ENCODE measurements at places on chromosomes 5 and 9.

DNA sequence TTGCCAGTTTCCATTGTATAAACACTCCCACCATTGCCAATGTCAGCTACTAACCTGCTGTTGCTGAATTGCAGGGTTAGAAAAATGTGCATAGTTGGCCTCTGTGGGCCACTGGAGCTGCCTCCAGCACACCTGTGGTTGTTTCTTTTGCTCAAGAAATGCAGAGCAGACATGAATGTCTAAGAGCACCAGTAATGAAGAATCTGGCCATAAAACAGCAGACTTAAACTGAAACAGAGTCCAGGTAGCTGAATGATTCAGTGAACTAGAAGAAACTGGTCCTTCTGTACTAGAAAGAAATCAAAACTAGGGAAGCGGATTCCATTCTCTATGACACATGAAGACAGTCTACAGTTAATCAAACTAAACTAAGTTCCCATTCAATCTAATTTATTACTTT lies 48.2 kb downstream of the NUDT12 start:
- no peak for DNase-seq

DNA sequence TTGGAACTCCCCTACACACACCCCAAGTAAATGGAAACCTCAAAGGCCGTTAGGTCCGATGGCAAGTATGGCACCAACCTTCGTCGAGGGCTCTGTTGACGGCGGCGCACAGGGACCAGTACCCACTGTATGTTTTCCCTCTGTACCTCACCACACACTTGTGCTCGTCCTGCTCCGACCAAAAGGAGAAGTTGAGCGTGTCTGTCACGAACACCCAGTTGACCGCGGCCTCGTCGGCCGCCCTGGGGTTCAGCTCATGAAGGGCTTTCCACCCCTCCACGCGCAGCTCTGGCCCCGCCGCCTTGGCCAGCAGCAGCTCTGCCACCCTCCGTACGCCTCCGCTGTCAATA lies 24.0 kb downstream of the HNRNPK start:
- DNase-seq: peak; percentile 24

- DNase-seq: no peak
These were observed 80.6 kb upstream of the POU5F2 start for GRCh38 chr5:93821891-93822415.

DNA sequence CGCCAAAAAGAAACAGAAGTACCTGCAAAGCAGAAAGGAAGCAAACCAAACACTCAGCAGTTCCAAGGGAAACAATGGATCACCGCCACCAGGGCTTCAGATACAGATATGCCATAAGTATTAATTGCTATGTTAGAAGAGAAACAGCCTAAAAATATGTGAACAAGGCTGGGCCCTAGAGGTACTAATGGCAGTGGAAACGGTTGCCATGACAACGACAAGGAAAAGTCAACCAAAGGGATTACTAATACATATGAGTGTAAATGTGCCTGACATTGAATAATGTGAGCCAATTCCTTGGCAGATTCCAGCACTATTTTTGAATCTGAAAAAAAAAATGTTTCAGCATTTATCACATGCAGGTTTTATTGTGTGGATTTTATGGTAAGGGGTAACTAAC lies 75.0 kb downstream of the CAVIN4 start:
- no peak for DNase-seq

GRCh38 chr5:159106569-159107282 lies 7.0 kb upstream of the EBF1 start:
- DNase-seq: peak; percentile 64

- DNase-seq: no peak
These were observed 30.7 kb downstream of the UHRF2 start for GRCh38 chr9:6443661-6444060.

- DNase-seq: no peak
These were observed 38.2 kb upstream of the GRAMD2B start for GRCh38 chr5:126384985-126385384.

GRCh38 chr5:95842854-95843544 lies 20.5 kb upstream of the GLRX start:
- peak; percentile 66 for DNase-seq

- no peak for DNase-seq
These were observed 45.0 kb upstream of the CDKN2B start for GRCh38 chr9:22054076-22054475.

GRCh38 chr5:19928562-19929421 lies 59.2 kb downstream of the CDH18 start:
- DNase-seq: no peak

- DNase-seq: no peak
These were observed 54.4 kb downstream of the ARSB start for GRCh38 chr5:78930721-78931120.

GRCh38 chr9:27548055-27548741 lies 18.6 kb upstream of the MOB3B start:
- no peak for DNase-seq

DNA sequence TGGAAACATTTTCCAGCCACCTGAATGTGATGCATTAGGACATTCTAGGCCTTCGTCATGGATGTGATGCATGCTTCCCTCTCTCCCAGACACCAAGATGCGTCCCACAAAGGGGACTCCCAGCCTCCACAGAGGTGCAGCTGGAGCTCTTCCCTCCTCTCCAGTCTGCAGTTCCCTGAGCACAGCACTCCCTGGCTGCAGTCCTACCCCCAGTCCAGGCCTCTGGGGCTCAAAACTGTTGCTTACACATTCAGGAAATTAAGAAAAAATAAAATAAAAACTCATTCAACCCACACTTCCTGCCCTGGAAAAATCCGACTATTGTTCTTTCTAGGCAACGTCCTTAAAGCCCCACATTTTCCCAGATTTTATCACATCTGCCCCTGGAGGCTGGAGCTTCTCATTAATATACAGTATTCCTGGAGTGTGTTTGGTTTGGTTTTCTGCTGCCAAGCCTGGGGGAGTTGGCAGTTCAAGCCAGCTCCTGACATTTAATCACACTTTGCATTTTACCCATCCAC lies 78.4 kb upstream of the ICE1 start:
- DNase-seq: no peak

DNA sequence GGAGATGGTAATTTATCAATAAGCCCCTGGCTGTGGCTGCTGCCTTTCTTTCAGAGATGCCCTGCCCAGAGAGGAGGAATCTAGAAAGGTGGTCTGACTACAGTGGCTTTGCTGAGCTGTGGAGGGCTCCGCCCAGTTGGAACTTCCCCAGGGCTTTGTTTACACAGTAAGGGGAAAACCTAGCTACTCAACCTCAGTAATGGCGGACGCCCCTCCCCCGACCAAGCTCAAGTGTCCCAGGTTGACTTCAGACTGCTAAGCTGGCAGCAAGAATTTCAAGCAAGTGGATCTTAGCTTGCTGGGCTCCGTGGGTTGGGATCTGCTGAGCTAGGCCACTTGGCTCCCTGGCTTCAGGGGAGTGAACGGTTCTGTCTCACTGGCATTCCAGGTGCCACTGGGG lies 865.4 kb upstream of the ACO1 start:
- no peak for DNase-seq

DNA sequence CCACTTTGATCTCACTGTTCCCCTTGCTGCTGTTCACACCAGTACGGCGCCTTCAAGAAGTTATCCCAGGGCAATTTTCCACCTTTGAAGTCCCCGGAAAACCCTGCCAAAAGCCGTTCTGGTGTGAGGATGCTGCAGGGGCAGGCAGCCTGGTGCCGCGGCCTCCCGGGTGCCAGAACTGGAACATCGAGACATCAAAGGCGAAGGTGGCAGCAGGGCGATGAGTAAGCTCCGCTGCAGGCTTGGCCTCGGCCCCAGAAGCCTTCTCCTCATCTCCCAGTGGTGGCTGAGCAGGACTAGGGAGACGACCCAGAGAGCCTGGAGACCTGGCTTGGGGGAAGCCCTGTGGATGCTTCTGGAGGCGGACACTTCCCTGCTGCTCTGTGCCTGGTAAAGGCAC lies 115.3 kb upstream of the MSX2 start:
- DNase-seq: no peak

- no peak for DNase-seq
These were observed 44.5 kb downstream of the SPOCK1 start for GRCh38 chr5:137454671-137455070.

DNA sequence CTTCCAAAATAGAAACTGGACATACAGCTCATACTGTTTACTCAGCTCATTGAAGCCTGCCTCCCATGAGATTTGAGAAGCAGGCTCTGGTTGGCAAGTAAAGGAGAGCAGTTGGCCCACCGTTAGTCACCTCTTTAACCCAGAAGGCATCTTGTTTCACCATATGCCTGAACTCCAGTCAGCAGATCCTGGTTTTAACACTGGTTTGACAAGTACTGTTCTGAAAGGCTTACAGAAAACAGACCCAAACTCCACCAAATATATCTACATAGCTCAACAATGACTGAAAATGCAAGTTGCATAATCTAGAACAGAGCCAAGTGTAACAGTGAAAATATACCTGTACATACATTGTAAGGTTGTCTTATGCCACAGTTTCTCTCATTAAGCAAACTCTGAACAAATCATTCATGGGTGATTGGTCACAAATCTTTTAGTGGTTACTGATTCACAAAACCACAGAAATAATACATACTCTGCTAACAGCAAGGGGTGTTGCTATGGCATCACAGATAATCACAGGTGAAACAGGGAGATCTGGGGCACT lies 198.8 kb downstream of the BNC2 start:
- no peak for DNase-seq

GRCh38 chr9:130159915-130160670 lies 12.1 kb upstream of the NCS1 start:
- DNase-seq: no peak

DNA sequence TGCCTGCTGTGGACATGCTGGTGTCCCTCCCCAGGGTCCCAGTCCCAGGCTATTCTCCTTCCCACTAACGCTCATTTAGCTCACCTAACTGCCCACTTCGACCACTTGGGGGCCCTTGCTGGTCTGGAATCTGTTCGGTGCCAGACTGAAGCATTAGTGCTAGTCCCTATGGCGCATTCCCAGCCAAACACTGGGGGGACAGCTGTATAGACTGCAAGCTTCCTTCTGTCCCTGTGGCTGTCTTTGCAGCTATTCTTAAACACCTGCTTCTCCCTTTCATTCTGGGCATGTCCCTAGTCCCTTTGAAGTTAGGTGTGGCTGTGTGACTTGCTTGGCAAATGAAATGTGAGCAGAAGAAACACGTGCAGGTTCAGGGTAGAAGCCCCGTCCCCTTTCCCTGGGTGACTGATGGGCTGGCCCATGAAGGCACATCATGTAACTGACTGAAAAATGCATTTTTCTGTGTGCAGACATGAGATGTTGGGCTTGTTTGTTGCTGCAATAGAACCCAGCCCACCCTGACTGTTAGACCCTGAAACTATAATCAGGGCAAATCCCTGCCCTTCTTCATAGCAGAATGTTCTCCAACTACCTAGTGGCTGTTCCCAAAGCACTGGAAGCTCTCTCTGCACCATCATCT lies 134.4 kb downstream of the BARX1 start:
- no peak for DNase-seq

GRCh38 chr5:96048763-96049162 lies 87.1 kb upstream of the ELL2 start:
- DNase-seq: no peak

- no peak for DNase-seq
These were observed 78.3 kb downstream of the CEP120 start for GRCh38 chr5:123344816-123345426.

GRCh38 chr5:109759306-109759705 lies 69.6 kb downstream of the MAN2A1 start:
- no peak for DNase-seq

DNA sequence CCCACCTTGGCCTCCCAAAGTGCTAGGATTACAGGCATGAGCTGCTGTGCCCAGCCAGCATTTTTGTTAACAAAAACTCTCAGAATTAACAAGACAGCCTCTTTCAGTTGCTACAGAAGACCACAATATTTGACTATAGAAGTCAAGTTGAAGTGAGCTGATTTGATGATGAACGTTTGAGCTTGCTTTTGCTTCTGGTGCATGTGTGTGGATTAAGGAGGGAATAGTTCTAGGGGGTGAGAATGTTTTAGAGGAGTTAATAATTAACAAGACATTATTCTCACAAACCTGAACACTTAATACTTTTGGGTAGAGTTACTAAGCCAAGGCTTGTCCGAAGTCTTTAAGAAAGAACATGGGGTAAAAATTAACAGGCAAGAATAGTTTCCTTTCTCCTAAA lies 191.6 kb downstream of the TENT4A start:
- no peak for DNase-seq

- no peak for DNase-seq
These were observed 29.1 kb downstream of the RORB start for GRCh38 chr9:74526215-74526614.

DNA sequence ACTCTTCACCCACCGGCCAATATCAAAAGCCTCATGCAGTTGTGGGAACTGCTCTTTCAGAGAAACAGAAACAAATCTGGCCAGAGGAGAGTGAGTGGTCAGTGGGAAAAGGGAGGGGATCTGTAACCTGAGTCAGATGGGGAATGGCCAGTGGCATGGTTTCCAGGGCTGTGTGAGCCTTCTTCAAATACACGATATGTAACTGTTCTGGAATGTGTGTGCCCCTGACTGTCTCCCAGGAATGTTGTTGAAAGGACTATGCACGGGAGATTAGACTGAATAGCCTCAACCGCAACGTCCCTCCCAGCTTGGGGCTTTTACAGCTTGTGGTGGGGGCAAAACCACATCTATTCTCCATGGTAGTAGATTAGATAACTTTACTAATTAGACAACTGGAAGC lies 60.8 kb downstream of the SH3TC2 start:
- DNase-seq: no peak

GRCh38 chr9:122336866-122337555 lies 33.8 kb upstream of the PTGS1 start:
- DNase-seq: no peak

- no peak for DNase-seq
These were observed 32.3 kb downstream of the DIMT1 start for GRCh38 chr5:62371409-62371808.

DNA sequence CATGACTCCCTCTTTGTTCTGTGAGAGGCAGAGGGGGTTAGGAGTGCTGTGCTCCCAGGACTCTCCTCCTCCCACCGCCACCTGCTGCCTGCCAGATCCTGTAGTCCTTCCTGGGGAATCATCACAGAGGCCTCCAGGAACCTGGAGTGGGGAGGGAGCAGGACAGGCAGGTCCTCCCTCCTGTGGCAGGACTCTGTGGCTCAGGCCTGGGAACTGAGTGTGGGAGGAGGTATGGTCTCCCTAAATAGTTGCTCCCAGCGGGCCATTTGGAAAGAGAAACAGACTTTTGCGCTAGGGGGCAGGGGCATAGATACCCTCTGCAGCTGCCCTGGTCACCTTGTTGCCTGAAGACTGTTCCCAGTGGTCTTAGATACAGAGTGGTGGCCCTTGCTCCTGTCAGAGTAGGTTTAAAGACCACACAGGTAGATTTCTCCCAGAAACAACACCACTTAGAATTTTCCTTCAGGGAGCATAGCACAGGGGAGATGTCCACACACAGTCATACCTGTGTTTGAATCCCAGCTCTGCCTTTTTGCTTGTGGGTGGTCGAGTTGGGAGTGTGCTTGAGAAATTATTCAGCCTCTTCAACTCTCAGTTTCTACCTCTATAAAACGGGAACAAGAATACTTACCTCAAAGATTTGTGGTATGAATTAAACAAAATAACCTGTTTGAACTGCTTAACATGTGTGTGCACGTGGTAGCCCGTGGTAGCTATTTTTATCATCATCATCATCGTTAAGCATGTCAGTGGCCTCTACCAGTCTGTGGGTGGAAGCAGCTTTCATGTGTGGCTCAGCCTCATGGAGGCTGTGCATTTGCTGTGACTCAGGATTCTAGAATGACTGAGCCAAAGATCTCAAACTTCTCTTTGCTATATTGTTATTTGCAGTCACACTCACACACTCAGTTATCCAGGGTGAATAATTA lies 55.8 kb downstream of the SLC22A5 start:
- no peak for DNase-seq

GRCh38 chr5:139512786-139513390 lies 30.3 kb upstream of the STING1 start:
- DNase-seq: no peak

Measured in GM19239 (cell line).